NCI-H446 (cell line): ENCODE measurements at places on chromosomes 11 and 22.

- no peak for DNase-seq
These were observed 45.6 kb downstream of the TPCN2 start for GRCh38 chr11:69094111-69094914.

GRCh38 chr11:133942577-133942976 is 14.2 kb downstream of the IGSF9B start:
- no peak for DNase-seq

GRCh38 chr22:32446321-32446720 is 17.9 kb downstream of the BPIFC start:
- no peak for DNase-seq

DNA sequence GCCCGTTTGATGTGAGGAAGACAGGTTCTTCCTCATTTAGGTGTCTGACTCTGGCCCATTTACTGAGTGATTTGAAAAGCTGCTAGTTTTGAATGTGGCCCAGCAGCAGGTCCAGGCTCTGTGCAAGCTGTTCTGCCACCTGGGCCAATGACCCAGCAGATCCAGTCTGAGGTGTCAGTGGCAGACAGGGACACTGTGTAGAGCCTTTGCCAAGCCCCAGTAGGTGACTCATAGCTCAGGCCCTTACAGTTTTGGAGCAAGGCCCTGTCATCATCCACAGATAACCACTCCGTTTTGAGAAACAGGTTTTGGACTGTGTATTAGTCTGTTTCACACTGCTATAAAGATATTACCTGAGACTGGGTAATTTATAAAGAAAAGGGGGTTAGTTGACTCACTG is 23.9 kb downstream of the TSPAN32 start:
- no peak for DNase-seq

DNA sequence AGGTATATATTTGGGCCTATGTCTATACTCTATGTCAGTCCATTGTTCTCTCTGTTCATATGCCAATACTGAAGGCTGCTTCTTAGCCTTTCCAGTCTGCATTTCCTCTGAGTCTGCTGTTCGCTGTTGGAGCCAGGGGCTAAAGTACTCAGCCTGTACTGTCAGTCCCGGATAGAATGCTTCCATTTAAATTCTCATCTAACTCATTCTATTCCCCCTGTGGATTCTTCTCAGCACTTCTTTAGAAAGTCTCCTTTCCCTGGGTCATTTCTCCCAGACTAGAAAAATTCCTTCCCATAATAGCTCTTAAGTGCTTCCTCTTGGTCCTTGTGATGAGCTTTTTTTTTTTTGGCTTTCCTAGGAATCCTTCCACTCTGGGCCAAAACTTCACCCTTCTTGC is 293.1 kb downstream of the KIRREL3 start:
- DNase-seq, result no peak

- DNase-seq, result peak; percentile 85
These were observed 48.3 kb downstream of the FAM83F start for GRCh38 chr22:40043081-40043480.

DNA sequence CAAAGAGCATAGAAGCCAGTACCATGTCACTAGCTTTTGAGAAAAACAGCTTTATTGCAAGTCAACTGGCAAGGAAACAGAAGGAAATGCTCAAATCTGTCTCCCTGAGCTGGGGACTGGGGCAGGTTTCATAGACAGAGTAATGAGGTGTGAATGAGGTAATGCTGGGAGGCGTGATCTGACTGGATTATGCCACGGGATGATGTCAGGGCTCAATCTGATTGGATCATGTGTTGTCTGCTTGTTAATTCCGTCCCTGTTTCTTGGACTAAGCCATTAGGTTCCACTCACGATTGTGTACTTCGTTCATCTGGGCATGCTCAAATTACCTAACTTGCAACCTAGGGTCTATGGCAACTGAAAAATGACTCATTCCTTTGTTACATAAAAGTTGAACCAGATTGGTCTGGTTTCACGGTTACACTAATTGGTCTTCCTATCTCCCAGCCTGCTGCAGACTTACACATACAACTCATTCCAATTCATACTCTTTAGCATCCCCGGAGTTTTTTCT is 20.2 kb upstream of the OR10A5 start:
- DNase-seq, result no peak

GRCh38 chr22:43238526-43239006 is 51.6 kb upstream of the TTLL12 start:
- no peak for DNase-seq

DNA sequence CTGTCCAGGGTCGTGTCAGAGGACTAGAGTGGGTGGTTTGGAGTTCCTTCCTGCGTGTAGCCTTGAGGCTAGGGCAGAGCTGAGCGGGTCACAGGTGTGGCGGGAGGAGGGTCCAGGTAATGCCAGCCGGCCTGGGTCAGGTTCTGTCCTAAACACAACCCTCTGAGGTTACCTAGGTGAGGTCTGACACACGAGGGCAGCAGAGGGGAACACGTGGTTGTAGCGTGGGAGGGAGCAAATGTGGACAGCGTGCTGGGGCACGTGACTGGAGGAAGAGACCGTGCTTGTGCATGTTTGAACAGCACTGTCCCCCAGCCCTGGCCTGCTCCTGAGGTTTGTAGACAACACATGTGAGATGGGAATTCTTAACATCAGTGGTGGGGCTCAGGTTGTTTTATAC is 13.1 kb downstream of the MOV10L1 start:
- no peak for DNase-seq

GRCh38 chr11:112481431-112481830 is 220.8 kb upstream of the PLET1 start:
- DNase-seq, result no peak

DNA sequence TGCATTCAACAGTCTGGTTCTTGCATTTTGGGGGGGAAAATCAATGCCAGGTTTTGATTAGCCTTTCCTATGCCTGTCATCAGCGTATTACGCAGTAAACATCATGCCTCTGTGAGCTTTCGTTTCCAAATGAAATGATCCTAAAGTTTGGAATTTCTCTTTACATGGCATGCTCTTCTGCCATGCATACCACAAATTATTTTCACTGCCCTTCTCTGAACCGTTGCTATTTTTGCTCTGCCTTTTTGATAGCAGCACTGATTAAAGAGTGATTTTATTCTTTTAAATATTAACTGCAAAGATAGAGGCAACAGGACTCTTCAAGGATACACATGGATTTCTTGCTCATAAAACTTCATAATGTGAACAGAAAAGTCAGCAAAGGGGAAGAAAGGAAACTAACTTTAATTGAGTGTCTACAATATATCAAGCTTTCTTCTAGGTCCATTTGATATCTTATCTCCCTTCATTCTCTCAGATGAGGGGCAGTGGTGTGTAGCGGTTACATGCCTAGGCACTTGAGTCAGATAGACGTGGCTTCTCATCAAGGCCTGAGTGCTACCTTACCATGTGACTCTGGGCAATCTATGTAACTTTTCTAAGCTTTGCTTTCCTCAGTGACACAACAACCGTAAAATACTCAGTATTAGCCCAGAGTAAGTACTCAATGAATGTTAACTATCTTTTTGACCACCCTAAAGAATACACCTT is 25.0 kb upstream of the FZD4 start:
- no peak for DNase-seq

GRCh38 chr22:22089459-22090308 is 107.1 kb upstream of the TOP3B start:
- no peak for DNase-seq

GRCh38 chr11:66849501-66850234 is 6.4 kb downstream of the RCE1 start:
- DNase-seq, result no peak

DNA sequence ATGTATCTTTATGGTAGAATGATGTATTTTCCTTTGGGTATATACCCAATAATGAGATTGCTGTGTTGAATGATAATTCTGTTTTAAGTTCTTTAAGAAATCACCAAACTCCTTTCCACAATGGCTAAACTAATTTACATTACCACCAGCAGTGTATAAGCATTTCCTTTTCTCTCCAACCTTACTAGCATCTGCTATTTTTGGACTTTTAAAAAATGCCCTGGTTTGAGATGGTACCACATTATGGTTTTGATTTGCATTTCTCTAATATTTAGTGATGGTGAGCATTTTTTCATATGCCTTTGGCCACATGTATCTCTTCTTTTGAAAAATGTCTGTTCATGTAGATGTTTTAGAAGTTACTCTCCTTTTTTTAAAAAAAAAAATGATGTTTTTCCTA is 142.0 kb downstream of the METTL15 start:
- no peak for DNase-seq

DNA sequence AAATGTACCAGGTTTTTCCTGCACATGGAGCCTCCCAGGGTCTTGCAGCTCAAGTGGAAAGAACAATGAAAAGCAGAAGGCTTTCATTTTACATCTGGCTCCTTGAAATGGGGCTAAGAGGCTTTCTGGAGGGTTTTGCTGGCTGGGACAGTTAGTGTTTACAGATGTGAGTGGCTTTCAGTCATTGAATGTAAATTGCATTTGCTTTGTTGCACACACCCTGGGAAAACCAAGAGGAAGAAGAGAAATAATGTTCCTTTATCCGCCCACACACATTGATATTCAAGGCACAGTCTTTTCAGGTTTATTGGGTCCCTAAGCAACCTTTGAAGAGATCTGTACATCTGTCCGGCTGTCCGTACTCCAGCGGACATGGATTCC is 144.5 kb downstream of the SPON1 start:
- no peak for DNase-seq

DNA sequence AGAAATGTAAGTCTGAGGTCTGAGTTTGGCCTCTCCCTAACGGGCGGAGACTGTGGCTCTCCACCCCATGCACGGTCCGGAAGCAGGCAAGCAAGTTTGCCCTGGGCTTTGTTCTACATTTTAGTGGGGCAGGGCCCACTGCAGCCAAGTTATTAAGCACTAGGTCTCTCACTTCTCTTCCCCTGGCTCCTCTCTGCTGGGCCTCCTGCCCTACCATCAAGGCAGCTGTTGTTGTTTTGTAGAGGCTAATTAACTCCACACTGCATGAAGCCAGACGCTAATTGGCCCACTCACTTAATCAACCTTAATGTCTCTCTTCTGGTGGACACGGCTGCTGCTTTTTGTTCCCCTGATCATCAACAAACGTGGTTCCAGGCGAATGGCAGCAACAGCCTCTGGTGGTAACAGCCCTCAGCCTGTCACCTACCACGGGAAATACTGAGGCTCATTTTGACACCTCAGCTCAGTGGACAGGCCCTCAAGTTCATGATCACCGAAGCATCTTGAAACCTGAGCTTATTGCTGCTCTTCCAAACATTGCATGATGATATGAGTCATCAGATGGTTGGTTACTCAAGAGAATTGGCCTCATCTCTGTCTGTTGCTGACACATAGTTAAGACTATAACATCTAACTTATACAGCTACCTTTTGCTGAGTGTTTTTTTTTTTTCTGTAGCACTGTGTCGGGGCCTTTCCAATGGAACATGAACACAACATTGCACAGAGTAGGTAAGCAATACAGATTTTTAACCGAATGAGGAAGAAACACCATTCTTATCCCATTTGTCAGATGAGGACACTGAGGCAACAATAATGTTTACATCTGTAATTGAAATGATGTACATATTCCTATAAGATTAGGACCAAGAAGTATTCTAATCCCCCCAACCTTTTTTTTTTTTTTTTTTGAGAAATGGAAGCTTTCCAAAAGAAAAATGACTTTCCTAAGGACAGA is 20.8 kb upstream of the LMO2 start:
- peak; percentile 96 for DNase-seq

DNA sequence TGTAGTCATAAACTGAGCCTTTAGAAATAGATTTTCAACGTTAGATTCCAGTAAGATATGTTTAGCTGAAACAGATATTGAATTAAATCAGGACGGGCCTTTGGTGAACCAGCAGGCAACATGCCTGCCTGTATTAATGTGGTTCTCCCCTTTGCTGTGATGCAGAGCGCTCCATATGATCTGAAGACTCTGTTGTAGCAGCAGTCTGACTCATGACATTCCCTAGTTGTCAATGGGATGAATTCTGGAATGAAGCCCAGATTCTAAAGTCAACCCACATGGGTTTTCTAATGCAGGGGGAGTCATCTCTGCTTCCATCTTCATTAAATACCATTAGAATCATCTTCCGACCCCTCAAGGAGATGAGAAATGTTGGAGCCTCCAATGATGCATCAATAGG is 864.5 kb downstream of the NTM start:
- DNase-seq, result no peak

DNA sequence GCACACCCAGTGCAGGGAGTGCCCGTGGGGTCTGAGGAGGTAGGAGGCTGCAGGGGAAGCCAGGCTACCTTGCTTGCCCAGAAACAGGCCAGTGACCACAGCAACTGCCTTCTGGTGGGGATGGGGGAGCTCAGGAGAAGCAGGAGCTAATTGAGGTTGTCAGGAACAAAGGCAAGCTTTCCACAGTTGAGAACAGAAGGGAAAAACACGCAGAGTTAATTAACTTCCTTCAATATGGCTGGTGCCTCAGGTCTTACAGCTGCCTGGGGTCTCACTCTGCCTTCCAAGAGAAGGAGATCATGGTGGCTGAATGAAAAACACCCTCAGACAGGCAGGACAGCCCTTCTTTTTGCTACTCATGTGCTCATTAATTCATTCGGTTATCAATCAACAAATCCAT is 127.9 kb upstream of the SYT13 start:
- no peak for DNase-seq

GRCh38 chr11:65129649-65130441 is 4.5 kb downstream of the SYVN1 start:
- no peak for DNase-seq

GRCh38 chr11:134658481-134659225 is 246.6 kb upstream of the B3GAT1 start:
- DNase-seq, result no peak

GRCh38 chr11:44620328-44620725 is 54.9 kb downstream of the CD82 start:
- no peak for DNase-seq
